Psoas muscle (tissue), 8 donors: ENCODE measurements at places on chromosomes 3 and 15. TPM values are rescaled to one million over a fixed set of nuclear protein-coding genes. Genes with fewer than 3 reads are reported as not detected.

GSK3B gene
- 33.4 TPM for total RNA-seq

RHOV gene
- total RNA-seq = not detected

CNTN4 gene
- 0.32 TPM for total RNA-seq

DNA sequence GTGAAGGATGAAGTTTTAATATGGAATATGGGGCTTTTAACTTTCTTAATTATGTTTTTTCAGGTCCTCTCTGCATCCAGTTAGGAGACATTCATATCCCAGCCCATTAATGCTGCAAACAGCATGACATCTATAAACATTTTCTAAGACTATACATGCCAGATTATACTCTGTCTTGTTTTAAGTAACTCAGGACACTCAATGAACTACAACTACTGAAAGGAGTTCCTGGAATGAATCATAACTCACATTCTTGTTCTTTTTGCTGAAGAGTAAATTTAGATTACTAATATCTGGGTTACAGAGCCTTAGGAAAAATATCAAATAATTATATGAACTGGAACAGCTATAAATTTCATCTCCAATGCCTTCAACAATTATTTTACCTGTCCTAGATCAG lies 167.4 kb downstream of the STAG1 start:
- no peak for DNase-seq

DNA sequence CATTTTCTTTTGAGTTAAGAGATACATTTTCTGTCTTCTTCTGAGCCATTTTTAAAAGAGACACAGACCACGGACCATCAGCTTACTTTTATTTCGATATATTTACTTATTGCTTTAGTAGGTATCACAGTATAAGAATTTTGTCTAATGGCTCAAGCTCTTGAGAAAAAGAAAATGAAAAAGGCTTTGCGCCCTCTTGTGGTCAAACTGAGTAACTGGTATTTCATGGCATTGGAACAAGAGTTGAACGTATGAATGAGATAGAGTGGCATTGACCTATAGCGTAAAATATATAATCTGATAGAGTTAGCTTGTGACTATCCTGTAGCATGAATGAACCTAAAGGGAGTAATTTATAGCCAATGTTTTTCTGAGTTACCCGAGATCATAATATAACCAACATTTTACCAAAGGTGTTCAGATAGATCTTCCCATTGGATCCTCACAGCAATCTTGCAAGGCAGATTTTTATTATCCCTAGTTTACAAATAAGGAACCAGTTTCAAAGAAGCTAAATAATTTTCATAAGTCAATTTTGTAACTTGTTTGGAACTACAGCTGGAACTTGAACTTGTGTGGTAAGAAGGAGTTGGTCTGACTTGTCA lies 154.6 kb downstream of the POLR2M start:
- no peak for DNase-seq

DNA sequence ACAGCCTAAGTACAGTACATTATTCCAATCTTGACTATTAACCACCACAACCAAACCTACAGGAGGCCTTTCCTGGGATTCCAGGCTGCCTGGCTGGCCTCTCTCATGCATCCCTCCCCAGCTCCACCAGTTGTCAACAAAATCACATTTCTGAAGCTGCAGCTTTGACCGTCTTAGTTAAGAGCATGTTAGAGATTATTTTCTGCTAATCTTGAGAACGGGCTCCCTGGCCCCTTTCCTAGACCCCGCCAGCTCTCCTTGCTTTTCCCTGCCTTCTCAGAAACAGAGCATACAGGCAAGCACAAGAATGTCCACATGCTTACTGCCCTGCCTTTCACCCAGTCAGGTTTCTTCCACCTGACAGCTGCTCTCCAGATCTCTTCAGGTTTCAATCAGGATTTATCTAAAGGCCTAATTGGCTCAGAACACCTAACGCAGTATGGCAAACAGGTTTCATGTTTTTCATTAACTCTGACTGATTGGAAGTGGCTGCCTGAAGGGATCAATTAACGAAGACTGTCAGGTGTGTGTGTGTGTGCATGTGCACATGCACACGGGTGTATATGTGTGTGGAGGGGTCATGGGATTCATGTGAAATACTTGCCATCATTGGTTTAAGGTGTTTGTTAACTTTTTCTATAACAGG lies 12.3 kb downstream of the KY start:
- DNase-seq = no peak

DNA sequence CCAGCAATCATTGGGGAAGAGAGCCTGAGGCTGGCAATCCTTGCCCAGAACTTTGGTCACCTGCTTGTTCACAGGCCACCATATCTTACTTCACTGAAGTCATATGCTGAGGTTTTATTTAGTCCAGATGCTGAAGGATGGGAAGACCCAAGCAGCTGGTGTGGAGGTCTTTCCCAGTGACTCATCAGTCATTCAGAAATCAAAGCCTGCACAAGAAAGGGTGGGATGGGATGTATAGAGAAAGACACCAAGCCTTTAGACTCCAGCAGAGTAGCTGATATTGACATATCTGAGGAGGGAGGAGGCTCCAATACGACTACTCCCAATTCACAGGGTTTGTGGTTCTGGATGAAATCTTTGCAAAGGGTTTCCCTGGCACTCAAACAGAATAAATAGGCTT lies 13.0 kb upstream of the PHLDB2 start:
- DNase-seq = no peak

GRCh38 chr15:68778876-68779275 lies 41.8 kb downstream of the ANP32A start:
- DNase-seq = no peak

GRCh38 chr3:132354916-132355702 lies 37.9 kb downstream of the ACP3 start:
- no peak for DNase-seq

PBRM1 gene
- total RNA-seq = 38.0 TPM
